Brain microvascular endothelial cell (primary cell): ENCODE measurements at places on chromosomes 5 and 9.

DNA sequence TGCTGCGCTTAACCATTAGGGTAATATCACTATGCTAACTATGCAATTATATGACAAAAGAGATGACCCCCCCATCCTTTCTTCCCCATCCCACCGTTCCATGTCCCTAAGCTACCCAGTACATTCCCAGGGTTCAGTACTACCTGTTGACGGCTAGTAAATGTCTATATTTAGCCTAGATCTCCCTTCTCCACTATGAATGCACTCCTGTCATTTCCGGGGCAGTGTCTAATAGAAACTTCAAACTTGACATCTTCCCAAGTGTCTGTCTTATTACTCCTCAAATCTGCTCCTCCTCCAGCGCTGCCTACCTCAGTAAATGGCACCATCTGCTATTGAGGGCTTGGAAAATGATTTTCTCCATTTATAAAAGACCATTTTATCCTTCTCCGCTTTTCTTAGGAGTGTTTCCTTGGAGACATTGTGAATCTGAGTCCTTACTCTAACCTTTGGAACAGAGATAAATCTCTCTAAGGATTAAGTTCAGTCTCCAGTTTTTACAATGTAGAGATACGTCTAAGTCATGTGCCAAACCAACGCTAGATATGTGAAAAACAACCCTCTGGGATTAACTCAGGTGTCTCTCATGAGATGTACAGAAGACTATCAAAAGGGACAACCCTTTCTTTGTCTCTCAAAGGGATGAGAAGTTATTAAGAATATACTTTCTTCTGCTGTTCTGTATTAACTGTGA lies 114.9 kb downstream of the BNC2 start:
- no peak for DNase-seq

- no peak for DNase-seq
Measured at GRCh38 chr5:1501372-1502045, 22.3 kb downstream of the LPCAT1 start.

- DNase-seq = no peak
Measured at GRCh38 chr5:158736150-158736870, 363.4 kb downstream of the EBF1 start.

DNA sequence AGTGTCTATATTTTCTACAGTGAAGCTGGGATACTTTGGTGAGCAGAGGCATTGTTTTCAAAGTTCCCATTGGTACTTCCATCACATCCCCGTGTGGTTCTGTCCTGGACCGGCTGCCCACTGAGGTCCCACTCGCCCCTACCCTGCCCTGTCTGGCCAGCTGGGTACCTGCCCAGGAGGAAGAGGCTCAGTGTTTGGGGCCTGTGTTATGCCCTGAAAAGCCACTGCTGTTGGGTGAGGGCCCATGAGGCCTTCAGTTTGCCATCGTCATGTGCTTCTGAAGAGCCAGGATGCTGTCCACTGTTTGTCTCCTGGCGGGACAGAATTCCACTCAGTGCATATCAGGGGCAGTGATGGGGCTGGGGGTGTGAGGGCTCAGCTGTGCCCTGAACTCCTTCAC lies 2.6 kb upstream of the CEP72 start:
- no peak for DNase-seq

- DNase-seq = no peak
Measured at GRCh38 chr5:53871050-53871449, 310.6 kb downstream of the NDUFS4 start.

DNA sequence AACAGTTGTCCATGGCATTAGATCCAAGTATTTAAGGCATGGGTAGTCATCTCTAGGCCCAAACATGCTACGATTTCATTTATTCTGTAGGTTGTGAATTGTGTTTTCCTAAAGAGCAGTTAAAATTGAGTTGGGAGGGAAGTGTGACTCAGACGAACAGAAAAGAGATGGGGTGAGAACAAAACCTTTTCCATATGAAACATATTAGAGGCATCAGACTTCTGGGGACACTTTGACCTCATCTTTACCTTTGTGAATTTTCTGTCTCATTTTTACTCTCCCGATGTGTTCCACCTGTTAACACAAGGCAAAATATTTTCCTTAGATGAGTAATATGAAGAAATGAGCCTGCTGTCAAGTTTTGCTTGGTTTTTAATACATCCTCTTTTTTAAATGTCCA lies 181.3 kb downstream of the ESM1 start:
- no peak for DNase-seq

DNA sequence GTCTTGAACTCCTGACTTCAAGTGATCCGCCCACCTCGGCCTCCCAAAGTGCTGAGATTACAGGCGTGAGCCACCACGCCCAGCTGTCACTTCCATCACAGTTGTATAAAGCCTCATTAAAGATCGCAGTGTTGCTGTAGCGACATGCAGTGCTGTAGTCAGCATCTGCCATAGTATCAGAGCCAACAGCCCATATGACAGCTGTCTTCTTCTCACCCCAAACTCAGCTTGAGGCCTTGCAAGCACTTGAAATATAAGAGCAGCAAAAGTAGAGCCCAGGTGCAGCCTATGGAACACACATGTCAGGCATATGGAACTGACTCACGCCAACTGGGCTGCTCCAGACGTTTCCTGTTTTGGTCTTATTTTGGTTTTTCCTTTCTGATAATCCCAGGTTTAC lies 167.8 kb downstream of the TRIO start:
- DNase-seq = no peak
